ENCODE measurements at places on chromosomes 12 and 14.

GRCh38 chr12:34210689-34211530, 188.6 kb downstream of the ALG10 start:
- no peak for DNase-seq

DNA sequence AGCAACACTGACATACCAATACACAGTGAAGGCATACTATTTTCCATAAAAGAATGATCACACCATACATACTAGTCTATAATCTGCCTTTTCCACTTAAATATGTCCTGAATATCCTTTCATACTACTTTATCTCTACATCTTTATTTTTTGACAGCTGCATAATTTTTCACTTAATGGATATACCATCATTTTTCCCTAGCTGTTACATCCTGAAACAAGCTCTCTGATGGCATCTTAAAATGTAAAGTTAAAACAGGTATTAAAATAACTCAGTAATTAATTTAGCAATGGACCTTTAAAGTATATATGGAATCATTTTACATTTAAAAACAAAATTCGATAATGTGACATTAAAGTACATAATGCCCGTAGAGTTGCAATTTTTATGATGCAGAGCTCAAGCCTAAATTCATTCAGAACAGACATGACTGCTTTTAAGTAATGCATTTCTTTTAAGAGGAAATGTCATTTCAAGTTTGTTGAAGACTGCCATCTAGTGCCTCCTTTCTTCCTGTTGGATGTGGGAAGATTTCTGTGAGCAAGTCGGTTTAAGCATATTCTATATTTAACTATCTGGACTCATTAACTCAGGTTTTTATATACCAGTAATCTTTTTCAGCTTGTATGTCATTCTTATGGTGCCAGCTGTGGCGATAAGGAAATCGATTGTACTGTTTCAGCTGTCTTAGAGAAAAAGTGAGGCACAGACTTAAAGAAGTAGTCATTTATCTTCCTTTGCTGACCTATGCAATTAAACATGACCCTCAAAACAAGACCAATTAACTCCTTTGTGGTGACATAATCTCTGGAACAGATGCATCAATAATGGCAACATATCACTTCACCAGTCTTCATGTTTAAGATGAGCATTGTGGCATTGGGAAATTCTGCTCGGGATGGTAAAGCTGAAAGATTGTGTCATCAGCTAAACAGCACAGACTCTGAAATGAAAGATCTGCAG, 20.3 kb downstream of the PRICKLE1 start:
- DNase-seq, result no peak

DNA sequence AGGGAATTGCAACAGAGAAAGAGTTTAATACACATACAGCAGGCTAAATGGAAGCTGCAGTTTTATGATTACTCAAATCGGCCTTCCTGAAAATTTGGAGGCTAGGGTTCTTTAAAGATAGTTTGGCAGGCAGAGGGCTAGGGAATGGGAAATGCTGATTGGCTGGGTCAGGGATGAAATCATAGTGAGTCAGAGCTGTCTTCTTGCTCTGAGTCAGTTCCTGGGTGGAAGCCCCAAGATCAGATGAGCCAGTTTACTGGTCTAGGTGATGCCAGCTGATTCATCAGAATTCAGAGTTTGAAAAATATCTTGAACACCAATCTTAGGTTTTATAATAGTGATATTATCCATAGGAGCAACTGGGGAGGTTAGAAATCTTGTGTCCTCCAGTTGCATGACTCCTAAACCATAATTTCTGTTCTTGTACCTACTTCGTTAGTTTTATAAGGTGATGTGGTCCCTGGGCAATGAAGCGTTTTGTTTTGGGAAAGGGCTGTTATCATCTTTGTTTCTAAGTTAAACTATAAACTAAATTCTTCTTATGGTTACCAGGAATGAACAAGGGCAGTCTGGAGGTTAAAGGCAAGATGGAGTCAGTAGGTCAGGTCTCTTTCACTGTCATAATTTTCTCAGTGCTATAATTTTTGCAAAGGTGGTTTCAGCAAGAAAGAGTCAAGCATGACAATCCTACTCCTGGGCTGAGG, 257.8 kb upstream of the CCDC196 start:
- DNase-seq, result no peak

DNA sequence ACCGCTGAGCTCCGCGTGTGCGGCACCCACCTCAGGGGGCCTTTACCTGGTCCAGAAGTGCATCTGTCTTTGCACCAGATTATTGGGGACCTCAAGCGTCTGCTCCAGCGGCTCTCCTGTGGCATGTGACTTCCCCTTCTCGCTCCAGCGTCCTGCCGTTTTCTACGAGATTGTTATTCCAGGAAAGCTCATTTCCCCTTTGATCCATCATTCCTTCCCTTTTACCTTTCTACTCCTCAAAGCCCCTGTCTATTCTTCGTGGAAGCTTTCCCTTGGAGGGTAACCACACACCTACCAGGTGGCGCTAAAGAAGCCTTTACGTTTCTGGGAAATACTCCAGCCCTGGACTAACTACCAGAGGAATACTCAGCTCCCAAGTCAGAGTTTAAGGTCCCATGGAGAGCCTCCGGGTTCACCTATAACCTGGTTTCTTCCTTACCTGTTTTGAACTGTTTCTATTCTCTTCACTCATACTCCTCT, 1.5 kb downstream of the FKBP4 start:
- DNase-seq, result no peak

GRCh38 chr12:89603678-89604077, 77.8 kb upstream of the POC1B start:
- DNase-seq, result no peak

- no peak for DNase-seq
These were observed 41.5 kb upstream of the FERMT2 start for GRCh38 chr14:52992236-52992870.

DNA sequence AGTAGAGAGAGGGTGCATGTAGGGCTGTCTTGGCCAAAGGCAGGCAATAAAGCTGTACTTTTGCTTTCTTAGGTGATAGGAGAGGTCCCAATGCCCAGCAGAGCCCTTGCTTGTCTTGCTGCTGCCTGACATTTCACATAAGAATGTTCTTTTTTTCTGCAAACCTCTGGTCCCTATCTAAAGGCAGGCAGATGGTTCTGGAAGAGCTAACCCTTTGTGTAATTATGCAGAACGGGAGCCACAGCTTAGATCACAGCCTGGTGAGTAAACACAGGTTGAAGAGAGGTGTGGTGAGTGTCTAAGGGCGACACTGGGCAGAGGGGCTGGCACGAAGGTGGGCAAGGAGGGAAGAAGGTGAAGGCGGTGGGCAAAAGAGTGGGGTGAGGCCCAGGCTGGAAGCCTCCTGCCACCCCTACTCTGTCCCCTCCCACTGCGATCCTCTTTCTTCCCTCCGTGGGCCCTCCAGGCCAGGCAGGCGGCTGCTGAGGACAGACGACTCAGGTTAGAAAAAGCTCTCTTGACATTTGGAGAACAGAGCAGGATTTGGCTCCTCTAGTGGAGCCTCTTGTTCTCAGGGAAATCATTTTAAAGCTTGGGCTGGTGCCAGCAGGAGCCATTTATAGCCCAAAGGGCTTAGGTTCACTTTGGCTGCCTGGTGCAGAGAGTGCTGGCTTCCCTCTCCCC, 42.8 kb downstream of the PRMT8 start:
- DNase-seq, result no peak

- DNase-seq, result no peak
These were observed 5.6 kb upstream of the ST8SIA1 start for GRCh38 chr12:22340143-22340542.

GRCh38 chr14:79581912-79582576, 629.3 kb downstream of the DIO2 start:
- DNase-seq, result no peak

All from T-helper 22 cell (primary cell).